ENCODE measurements at places on chromosomes 2 and 18. TPM values are rescaled to one million over a fixed set of nuclear protein-coding genes. Genes with fewer than 3 reads are reported as not detected.

The SCN3A gene
- total RNA-seq: 0.56 TPM

The FSHR gene
- 0.52 TPM for total RNA-seq

The TFCP2L1 gene
- total RNA-seq: 0.17 TPM

The RBBP8 gene
- 8.6 TPM for total RNA-seq

The ASB18 gene
- total RNA-seq: 49.8 TPM

The TNS1 gene
- total RNA-seq: 831 TPM

The NLRC4 gene
- total RNA-seq: 0.55 TPM

The SEPTIN10 gene
- 35.4 TPM for total RNA-seq

The ZBTB7C gene
- 7.5 TPM for total RNA-seq

The DES gene
- total RNA-seq: 17,979 TPM

The RAB17 gene
- total RNA-seq: 4.0 TPM

The SKOR2 gene
- not detected for total RNA-seq

The DLX2 gene
- not detected for total RNA-seq

The SNED1 gene
- total RNA-seq: 11.1 TPM

The HOXD13 gene
- not detected for total RNA-seq

The SPP2 gene
- not detected for total RNA-seq

The TBR1 gene
- not detected for total RNA-seq

The HNMT gene
- 37.3 TPM for total RNA-seq

The ITGB6 gene
- 0.75 TPM for total RNA-seq

The GCG gene
- total RNA-seq: not detected

The GRB14 gene
- total RNA-seq: 6.3 TPM

The ELOA2 gene
- total RNA-seq: not detected

The FOXI3 gene
- total RNA-seq: not detected

The AQP12A gene
- not detected for total RNA-seq

The PRSS56 gene
- total RNA-seq: 0.16 TPM

Data from heart left ventricle (tissue), 16 donors.